ENCODE measurements at places on chromosomes 1 and 21. TPM values are rescaled to one million over a fixed set of nuclear protein-coding genes. Genes with fewer than 3 reads are reported as not detected.
A peak's percentile ranks its signal among the peaks of the same experiment; 100 is the strongest.

DNA sequence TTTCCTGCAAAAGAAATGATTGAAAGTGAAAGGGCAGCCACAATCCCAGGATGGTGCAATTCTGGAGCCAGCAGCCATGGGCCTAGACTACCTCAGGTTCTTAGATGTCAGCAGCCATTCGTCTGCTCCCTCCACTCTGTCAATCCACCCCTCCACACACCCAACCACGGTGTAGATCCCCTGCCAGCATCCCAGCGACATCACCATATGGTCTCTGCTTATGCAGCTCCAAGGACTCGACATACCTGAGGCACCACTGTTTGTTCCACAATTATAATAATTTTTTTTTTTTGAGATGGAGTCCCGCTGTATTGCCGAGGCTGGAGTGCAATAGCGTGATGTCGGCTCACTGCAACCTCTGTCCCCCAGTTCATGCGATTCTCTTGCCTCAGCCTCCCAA lies 6.5 kb downstream of the SYNC start:
- no peak for DNase-seq

The APOBEC4 gene
- not detected for total RNA-seq

GRCh38 chr1:21705303-21705980 lies 36.3 kb upstream of the RAP1GAP start:
- no peak for DNase-seq

The TBX15 gene
- total RNA-seq, result 0.07 TPM

The TSTD1 gene
- 46.3 TPM for total RNA-seq

DNA sequence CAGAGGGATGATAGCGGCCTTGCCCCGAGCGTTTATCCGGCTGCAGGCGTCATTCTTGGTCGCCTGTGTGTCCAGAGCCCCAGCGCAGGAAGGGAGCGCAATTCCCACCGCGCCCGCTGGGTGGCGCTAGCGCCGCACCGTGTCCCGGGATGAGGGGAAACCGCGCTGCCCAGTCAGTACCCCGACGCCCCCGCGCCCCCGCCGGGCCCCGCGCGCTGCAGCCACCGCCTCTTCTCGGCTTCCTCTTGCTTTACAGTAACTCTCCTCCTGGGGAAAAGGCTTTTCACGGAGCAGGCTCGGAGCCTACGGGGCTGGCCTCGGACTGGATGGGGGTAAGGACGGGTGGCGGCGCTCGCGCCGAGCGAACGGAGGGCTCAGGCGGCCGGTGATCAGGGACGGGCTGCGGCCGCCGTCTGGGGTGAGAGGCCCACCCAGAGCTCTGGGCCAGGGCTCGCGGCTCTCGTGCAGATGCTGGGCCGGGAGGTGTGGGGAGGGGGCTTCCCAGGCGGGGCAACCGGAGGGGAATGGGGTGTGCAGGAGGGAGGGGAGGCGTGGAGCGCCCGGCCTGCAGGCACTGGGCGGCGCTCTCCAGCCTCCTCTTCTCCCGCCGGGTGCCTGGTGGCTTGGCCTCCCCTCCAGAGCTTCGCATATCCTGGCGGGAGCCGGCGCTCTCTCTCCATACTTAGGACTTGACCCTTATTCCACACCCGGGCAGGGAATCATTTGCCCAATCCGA lies 29.8 kb downstream of the TEX35 start:
- peak; percentile 97 for DNase-seq
